ENCODE measurements at places on chromosomes 3 and 15.

DNA sequence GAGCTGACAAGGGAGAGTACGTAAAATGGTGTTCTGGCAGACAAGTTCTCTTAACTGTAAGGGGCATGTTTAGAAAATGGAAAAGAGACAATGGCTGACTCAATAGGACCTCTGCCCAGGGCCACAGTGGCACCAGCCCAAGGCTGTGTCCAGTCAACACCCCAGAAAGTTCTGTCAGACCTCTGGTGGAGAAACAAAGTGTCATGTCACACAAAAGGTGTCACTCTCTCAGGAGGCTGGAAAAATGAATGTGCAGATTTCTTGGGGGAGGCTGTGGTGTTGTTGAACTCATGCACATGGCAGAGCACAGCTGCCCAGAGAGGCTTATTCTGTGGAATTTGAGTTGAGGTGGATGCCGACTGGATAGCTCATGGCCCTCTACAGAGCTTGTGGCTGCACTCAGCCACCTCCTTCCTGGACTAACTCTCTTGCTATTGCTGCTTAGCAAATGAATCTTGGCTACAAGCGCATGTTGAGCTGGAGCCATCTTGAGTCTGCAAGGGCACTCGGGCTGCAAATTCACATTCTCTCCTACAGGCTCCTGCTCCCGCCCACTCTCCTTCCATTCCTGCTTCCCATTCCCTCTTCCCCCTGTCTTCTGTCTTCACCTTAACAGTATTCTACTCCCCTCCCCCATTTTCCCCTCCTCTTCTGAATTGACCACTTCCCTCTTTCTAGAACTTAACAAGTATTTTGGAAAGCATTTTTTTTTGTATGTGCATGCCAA is 55.8 kb upstream of the SLC7A14 start:
- DNase-seq, result no peak

GRCh38 chr3:75061806-75062205 is 447.3 kb upstream of the CNTN3 start:
- DNase-seq, result no peak

- DNase-seq, result no peak
Measured at GRCh38 chr3:115111632-115112031, 35.5 kb downstream of the ZBTB20 start.

DNA sequence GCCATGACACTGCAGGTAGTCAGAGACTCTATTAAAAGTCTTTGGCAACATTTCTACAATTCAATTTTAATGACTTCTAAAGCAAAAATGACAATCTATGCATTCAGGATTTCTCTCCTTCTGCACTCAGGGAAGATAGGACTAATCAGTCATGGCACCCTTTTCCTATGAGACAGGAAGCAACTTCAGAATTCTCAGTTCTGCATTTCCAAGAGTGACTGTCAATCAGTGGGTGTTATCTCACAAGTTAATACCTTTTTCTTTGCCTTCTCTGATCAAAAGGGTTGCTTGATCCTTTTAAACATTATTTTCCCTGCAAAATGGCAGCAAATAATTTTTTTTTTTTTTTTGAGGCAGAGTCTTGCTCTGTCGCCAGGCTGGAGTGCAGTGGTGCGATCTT is 7.8 kb upstream of the ICE2 start:
- no peak for DNase-seq

GRCh38 chr3:77394046-77394445 is 354.1 kb downstream of the ROBO2 start:
- DNase-seq, result no peak

GRCh38 chr3:42027571-42027970 is 63.6 kb upstream of the TRAK1 start:
- no peak for DNase-seq

GRCh38 chr3:155197786-155198185 is 95.7 kb downstream of the STRIT1 start:
- DNase-seq, result no peak

DNA sequence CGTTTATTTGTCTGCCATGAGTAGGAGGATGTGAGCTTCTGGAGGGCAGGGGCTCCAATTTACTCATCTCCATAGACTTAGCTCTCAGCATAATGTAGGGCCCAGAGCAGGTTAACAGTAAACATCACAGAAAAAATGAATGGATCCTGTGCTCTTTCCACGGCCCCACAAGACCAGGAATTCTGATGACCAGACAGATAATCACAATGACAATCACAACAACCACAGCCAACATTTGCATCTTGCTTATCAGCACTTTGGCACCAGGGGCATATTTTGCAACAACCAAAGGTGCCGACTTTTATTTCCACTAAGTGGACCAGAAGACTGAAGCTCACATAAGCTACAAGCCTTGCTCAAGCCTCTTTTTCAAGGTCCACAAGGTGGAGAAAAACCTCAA is 68.9 kb upstream of the ANKRD34C start:
- no peak for DNase-seq

DNA sequence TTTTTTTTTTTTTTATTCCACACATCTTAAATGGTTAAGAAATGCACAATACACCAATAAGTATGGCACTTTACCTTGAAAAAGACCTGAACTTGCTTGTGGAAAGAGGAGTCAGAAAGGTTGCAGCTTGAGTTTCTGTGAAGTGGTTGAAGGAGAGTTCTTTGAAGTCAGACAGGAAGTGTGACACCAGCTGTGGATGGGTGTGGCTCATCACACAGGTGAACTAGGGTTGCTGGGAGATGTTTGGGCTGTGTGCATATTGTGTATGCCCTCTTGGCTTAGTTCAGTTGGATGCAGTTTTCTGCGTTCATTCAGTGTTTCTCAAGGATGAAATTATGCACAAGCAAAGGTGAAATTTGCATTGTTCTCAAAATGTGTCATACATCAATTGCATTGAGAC is 6.3 kb downstream of the AEN start:
- no peak for DNase-seq

GRCh38 chr15:31440754-31441311 is 114.2 kb downstream of the KLF13 start:
- DNase-seq, result no peak

- no peak for DNase-seq
Measured at GRCh38 chr15:41017066-41017735, 63.9 kb downstream of the CHAC1 start.

GRCh38 chr3:27186013-27186412 is 183.2 kb downstream of the NEK10 start:
- no peak for DNase-seq

GRCh38 chr15:101489237-101489598 is 289 bp downstream of the PCSK6 start:
- no peak for DNase-seq

DNA sequence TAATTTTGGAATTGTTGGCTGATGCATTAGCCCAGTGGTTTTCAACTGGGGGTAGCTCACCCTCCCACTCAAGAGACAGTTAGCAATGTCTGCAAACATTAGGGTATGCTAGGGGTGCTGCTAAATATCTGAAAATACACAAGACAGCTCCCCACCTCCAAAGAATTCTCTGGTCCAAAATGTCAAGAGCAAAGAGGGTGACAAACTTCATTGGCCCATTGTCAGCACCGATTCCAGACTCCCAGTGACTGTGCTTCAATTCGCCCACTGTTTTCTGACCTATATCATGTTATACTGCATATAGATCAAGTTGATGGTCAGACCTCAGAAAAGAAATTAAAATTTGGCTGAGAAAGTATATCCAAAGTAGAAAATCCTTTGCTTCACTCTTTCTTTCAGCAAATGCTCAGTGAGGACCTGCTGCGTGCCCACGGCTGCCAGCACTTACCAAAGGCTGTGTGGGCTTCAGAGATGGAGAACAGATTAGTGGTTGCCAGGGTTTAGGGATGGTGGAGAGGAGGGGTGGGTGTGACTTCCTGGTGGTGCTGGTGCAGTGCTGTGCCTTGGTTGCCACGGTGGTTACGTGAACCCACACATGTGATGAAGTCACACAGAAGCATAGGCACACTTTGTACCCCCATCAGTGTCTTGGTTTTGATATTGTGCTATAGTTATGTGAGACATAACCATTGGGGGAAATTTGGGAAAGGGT is 204.0 kb downstream of the PLCL2 start:
- DNase-seq, result no peak

DNA sequence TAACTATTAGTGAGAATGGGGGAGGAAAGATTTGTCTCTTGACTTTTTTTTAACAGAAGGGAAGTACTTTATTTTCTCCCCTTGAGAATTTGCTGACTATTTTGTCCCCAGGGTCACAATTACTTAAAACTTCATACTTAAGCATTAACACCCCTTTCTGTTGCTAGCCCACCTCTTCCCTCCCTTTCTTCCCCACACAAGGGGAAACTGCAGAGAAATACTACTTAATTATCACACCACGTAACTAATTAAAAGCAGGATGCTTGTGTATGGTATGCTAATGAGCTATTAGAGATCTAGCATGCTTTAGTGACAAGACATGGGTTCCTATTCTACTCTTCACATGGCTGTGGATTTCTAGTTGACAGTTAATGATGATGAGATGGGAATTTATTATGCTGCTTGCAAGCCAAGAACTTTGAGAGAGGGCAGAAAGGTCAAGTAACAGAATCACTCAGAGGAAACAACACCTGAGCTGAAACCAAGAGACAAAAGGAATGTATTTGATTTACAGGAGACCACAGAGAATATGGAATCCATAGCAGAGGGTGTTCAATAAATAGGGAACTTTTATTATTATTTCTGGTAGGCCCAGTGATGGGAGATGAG is 179.2 kb downstream of the LSAMP start:
- DNase-seq, result no peak

DNA sequence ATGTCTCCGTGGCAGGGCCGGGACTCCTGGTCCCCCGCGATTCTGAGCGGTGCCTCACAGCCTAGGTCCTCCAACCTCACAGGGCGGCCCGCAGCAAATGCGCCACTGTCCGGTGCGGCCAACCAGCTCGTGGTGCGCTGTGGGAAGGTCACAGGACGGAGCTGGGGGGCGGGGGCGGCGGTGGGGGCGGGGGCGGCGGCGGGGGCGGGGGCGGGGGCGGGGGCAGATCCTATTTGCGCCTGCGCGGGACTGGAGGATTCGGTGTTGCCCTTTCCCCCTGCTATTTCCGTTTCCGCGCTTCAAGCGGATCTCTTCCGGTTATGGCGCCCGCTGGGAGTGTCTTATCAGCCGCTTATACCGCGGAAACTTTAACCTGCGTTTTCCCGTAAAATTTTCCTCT is 106.7 kb upstream of the SNRPN start:
- DNase-seq, result no peak

GRCh38 chr3:137807998-137808397 is 43.9 kb downstream of the SOX14 start:
- no peak for DNase-seq

DNA sequence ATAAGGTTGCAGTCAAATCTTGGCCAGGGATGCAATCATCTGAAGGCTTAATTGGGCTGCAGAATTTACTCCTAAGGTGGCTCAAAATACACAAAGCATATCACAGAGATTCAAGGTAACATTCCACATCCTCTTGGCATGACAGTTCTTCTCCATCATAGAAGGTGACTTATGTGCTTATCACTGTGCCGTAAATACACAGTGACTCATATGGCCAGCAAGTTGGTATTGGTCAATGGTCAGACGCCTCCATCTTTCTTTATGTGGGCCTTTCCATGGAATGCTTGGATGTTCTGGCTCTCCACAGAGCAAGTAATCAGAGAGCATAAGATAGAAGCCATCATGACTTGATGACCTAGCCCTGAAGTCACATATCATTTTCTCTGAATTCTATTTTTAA is 168.8 kb upstream of the ST8SIA2 start:
- no peak for DNase-seq

DNA sequence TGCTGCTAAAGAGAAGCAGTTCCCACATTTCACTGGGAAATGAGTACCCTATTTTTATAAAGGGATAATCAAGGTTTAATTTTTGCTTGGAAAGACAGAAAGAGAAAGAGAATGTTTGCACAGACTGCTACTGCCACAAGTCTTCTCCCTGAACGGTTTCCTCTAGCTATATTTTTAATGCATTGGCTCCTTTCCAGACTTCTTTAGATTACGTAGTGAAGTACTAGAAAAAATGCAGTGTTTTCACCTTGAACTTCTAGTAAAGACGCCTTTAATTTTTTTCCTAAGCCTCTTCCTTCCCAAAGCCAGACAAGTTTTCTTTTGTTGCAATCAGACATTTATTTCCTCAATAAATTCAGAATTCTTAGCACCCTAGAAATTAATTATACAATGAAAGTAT is 248.3 kb upstream of the CCDC54 start:
- DNase-seq, result peak; percentile 41

Measured in retinal pigment epithelial cell (primary cell).